ENCODE measurements at places on chromosomes 12 and 14. TPM values are rescaled to one million over a fixed set of nuclear protein-coding genes. Genes with fewer than 3 reads are reported as not detected.
A peak's percentile ranks its signal among the peaks of the same experiment; 100 is the strongest.

Gene REM2
- 0.28 TPM for total RNA-seq

Gene PRIMA1
- 3.5 TPM for total RNA-seq

- peak; percentile 26 for DNase-seq
These were observed 50.4 kb downstream of the CHGA start for GRCh38 chr14:92973261-92973797.

GRCh38 chr12:132537836-132538662 is 48.1 kb downstream of the FBRSL1 start:
- no peak for DNase-seq

GRCh38 chr12:132439333-132439904 is 50.5 kb upstream of the FBRSL1 start:
- DNase-seq, result no peak

GRCh38 chr14:56787530-56787929 is 22.7 kb downstream of the OTX2 start:
- no peak for DNase-seq

Measured in thoracic aorta (tissue), 2 donors.